ENCODE measurements at places on chromosomes 11 and 22.

- DNase-seq = no peak
These were observed 135.9 kb upstream of the PAX6 start for GRCh38 chr11:31947051-31947450.

- DNase-seq = peak; percentile 75
These were observed 1.9 kb downstream of the CD151 start for GRCh38 chr11:834371-835316.

GRCh38 chr11:12075822-12076821 lies 34.3 kb upstream of the MICAL2 start:
- peak; percentile 88 for DNase-seq

DNA sequence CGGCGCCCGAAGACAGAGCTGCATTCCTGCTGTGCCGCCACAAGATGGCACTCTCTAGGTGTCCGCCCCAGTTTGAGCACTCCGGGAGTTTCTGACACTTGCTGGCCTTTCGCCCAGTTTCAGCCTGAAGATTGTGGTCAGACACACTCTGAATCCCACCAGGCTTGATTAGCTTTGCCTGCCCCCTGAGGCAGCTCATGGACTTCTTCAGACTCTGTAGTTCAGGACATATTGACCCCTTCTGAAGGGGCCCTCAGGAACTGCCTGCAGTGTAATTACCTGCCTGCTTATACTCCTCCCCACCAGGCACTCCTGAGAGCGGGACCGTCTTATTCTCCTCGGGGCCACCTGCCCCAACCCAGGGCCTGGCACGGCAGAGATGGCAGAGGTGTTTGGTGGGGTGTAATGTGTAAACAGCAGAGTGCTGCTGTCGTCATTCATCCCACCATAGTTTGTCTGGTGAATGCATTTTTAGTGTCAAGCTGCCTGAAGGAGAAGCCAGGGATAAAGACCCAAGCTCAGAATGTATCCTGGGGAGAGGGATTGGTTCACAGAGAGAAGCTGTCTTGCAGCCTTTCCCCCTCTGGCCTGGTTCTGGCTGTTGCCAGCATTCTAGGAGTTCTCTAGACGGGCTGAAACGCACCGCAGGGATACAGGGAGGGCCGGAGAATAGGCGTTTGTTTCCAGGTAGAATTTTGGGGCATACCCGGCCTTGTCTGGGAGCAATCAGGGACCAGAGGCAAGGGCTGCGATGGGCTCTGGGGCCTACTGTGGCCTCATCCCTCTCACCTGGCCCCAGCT lies 46.4 kb downstream of the EIF3F start:
- peak; percentile 80 for DNase-seq

GRCh38 chr11:120827198-120827597 lies 196.7 kb upstream of the TBCEL start:
- DNase-seq = no peak
